Dermis microvascular lymphatic vessel endothelial cell (primary cell): ENCODE measurements at places on chromosomes 11 and 22. TPM values are rescaled to one million over a fixed set of nuclear protein-coding genes. Genes with fewer than 3 reads are reported as not detected.

RFPL3 gene
- not detected in 2 replicates for total RNA-seq

HTR3A gene
- total RNA-seq = not detected in 2 replicates

BDNF gene
- total RNA-seq = under 0.01 and 0.13 TPM in 2 replicates

OR4A15 gene
- not detected in 2 replicates for total RNA-seq

OR51B4 gene
- not detected in 2 replicates for total RNA-seq

MYEOV gene
- total RNA-seq = under 0.01 and 0.39 TPM in 2 replicates

HIC2 gene
- 1.8 and 2.5 TPM in 2 replicates for total RNA-seq

FGF19 gene
- total RNA-seq = not detected in 2 replicates

RTN4RL2 gene
- total RNA-seq = 0.13 TPM in 1 of 2 replicates, not detected in the other

CFL1 gene
- 976 and 1,057 TPM in 2 replicates for total RNA-seq

RCOR2 gene
- 0.13 TPM in 2 replicates for total RNA-seq

RAB30 gene
- total RNA-seq = 8.1 and 8.6 TPM in 2 replicates

MDK gene
- 34.8 and 58.0 TPM in 2 replicates for total RNA-seq

IFITM1 gene
- total RNA-seq = 1.0 and 1.1 TPM in 2 replicates

MRGPRX4 gene
- 0.51 and 2.9 TPM in 2 replicates for total RNA-seq

RAG1 gene
- total RNA-seq = 1.0 and 1.1 TPM in 2 replicates
